ENCODE measurements at places on chromosomes 1 and 21.

GRCh38 chr1:67752306-67752705 is 67.3 kb downstream of the GADD45A start:
- no peak for DNase-seq

GRCh38 chr1:91707114-91707889 is 178.6 kb downstream of the TGFBR3 start:
- DNase-seq = no peak

DNA sequence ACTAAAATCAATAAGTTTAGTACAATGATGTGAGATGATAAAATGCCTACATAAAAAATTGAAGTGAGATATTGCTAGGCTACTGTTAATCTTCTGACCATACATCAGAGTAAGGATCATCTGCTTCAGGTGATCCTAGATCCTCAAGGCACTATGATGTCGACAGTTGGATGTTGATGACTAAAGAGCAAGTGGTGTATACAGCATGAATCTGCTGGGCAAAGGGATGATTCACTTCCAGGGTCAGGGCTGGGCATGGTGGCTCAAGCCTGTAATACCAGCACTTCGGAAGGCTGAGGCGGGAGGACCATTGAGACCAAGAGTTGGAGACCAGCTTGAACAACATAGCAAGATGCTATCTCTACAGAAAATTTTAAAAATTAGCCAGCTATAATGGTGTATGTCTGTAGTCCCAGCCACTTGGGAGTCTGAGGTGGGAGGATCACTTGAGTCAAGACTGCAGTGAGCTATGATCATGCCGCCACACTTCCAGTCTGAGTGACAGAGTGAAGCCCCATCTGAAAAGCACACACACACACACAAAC is 24.6 kb downstream of the NUF2 start:
- DNase-seq = no peak

DNA sequence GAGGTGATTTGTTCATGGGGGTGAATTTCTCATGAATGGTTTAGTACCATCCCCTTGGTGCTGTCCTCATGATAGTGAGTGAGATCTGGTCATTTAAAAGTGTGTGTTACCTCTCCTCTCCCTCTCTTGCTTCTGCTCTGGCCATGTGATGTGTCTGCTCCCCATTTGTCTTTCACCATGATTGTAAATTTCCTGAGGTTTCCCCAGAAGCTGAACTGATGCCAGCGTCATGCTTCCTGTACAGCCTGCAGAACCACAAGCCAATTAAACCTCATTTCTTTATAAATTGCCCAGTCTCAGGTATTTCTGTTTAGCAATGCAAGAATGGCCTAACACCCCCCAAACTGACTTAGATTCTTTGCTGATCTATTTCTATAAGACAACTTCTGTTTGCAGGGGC is 249.4 kb upstream of the B3GALT2 start:
- DNase-seq = no peak

DNA sequence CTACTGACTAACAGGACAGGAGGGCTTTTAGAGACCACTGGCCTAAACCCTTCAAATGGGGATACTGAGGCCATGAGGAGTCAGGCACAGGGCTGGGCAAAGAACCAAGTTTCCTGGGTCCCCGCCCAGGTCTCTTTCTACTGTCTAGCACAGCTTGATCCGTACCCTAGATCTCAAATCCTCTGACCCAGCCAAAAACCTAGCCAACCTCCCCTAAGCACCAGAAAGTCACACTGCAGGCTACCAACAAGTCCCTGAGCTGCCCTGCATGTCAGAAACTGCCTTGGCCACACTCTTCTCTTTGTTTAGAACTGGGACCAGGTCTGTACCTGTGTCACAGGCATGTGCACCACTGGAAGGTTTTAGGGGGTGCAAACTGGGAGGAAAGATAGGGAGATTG is 33.6 kb downstream of the AHDC1 start:
- DNase-seq = no peak

- no peak for DNase-seq
These were observed 25.0 kb downstream of the SLAMF1 start for GRCh38 chr1:160621633-160622413.

DNA sequence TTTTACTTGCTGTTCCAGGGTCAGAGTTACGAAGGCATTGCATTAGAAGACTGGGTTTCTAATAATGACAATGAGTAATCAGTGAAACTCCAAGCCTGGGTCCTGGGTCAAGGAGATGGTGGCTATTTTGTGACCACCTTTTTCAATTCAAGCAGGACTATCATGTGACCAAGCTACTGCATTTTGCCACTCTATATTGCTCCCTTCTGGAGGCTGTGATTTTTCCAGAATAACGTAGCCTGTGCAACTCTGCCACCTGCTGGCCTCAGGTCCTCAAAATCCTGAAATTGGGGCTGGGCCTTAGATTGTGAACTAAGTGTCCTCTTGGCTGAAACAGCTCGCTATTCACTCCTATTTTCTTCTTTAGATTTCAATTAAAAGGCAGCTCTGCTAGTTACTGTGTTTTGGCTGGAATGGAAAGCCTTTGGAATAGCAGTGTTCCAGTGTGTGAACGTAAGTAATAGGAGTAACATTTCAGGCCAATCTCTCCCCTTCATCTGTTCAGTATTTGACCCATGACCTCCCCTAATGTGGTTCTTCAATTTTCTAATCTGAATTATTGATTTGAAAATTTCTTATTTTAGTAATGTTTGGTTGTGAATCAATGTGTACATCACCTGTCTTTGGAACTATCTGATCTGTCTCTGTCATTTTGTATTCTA is 52.9 kb upstream of the CD46 start:
- peak; percentile 73 for DNase-seq

GRCh38 chr21:45335761-45336534 is 48.3 kb upstream of the POFUT2 start:
- DNase-seq = no peak

DNA sequence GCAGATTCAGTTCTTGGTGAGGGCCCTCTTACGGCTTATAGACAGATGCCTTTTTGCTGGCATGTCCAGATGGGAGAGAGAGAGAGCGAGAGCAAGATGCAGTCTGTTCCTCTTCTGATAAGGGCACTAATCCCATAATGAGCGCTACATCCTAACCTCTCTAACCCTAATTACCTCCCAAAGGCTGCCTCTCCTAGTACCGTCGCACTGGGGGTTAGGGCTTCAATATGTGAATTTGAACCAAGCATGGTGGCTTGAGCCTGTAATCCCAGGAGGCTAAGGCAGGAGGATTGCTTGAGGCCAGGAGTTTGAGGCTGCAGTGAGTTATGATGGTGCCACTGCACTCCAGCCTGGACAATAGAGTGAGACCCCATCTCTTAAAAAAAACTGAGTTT is 10.5 kb upstream of the SDE2 start:
- no peak for DNase-seq

GRCh38 chr1:165067829-165068228 is 288.7 kb downstream of the LMX1A start:
- no peak for DNase-seq

- no peak for DNase-seq
These were observed 4.0 kb downstream of the PBX1 start for GRCh38 chr1:164562947-164563520.

GRCh38 chr1:230455291-230455690 is 29.2 kb upstream of the PGBD5 start:
- no peak for DNase-seq

DNA sequence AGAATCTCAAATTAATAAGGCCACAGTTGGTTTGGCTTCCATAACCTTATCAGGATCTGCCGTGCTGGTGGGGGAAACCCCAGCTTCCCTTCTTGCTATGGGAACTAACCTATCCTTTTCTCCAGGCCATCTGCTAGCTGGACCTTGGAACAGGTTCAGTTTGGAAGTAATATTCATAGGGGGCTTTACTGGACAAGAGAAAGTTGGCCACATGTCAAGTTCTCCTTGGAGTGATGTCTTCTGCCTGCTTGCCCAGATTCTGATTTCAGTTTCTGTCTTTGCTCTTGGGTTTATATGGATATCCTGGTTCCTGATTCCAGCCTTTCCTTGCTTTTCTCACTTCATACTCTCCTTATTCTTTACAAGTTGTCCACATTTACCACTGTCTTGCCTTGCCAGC is 279.6 kb downstream of the ASTN1 start:
- DNase-seq = no peak

- DNase-seq = no peak
These were observed 35.9 kb upstream of the CAMK1G start for GRCh38 chr1:209547626-209548025.

GRCh38 chr21:35096959-35097358 is 47.9 kb upstream of the RUNX1 start:
- DNase-seq = no peak

- DNase-seq = no peak
These were observed 23.8 kb upstream of the APP start for GRCh38 chr21:26194326-26194725.

DNA sequence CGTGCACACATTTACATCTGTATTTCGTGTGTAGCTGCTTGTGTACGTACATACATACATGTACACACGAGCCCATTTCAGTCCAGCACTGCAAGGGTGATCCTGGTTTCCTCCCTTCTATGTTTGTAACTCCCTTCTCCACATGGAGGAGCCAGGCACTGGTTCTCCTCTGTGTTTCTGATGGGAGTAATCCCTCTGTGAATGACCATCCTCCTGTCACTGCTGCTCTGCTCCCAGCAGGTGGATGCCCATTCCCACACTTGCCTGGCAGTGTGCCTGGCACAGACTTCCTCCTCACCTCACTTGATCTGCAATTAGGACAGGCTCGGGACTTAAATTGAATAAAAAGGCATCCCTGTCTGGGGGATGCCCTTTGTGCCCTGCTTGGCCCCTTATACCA is 37.1 kb downstream of the TRAPPC10 start:
- DNase-seq = no peak

DNA sequence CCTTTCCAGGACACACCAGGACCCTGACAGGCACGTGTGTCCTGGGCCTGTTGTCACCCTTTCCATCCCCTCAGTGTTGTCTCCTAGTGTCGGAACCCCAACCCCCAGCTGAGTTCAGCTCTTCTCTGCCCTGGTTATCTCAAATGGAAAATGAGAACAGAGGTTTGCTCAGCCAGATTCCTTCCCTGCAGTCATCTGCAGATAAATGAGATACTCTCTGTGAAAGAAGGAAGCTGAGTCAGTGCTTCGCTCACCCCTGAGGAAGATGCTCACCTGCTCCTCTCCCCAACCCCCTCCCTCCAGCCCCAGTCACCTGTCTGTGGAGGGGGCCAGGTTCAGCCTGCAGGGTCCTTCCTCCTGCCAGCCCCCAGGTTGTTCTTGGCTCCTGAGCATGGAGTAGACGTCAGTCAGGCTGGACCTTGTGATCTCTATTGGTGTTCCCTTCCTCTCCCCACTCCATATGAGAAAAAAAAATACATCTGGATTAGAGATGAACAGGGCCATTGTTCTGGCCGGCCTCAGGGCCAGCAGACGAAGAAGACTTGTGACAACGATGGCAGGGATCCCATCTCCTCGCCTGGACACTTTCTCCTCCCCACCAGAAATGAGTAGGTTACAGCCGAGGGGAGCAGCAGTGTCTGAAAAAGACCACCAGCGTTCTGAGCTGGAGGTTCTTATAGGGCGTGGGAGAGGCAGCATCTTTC is 20.9 kb downstream of the PHGDH start:
- DNase-seq = no peak

DNA sequence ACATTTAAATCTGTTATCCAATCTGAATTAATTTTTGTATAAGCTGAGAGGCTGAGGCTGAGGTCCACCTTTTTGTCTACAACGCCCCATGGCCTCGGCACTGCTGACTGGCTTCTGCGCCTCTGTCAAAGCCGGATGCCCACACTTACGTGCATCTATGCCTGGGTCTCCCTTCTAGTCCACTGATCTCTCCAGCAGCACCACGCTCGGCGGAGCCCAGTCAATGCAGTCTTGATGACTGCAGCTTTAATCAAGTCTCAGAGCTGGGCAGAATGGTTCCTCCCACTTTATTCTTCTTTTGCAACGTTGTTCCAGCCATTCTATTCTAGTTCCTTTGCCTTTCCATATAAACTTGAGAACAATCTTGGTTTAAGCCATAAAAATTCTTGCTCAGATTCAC is 9.4 kb downstream of the PRDM15 start:
- DNase-seq = no peak

DNA sequence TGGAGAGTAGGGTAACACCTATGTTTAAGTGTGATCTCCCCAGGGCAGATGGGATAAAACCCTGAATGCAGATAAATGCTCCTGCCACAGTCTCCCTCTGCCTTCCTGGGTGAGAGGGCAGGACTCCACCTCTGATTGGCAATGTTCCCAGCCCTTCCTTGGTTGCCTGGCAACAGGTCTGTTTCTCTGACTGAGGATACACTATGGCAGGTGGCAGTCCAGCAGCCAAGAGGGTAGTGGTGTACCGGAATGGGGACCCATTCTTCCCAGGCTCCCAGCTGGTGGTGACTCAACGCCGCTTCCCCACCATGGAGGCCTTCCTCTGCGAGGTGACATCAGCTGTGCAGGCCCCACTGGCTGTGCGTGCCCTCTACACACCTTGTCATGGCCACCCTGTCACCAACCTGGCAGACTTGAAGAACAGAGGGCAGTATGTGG is at the start of gene DCDC2B:
DCDC2B (plus strand) TSS at position 199 of the 438 bp plus-strand sequence; CDS start at position 204, 5 bp downstream.
- peak; percentile 39 for DNase-seq

DNA sequence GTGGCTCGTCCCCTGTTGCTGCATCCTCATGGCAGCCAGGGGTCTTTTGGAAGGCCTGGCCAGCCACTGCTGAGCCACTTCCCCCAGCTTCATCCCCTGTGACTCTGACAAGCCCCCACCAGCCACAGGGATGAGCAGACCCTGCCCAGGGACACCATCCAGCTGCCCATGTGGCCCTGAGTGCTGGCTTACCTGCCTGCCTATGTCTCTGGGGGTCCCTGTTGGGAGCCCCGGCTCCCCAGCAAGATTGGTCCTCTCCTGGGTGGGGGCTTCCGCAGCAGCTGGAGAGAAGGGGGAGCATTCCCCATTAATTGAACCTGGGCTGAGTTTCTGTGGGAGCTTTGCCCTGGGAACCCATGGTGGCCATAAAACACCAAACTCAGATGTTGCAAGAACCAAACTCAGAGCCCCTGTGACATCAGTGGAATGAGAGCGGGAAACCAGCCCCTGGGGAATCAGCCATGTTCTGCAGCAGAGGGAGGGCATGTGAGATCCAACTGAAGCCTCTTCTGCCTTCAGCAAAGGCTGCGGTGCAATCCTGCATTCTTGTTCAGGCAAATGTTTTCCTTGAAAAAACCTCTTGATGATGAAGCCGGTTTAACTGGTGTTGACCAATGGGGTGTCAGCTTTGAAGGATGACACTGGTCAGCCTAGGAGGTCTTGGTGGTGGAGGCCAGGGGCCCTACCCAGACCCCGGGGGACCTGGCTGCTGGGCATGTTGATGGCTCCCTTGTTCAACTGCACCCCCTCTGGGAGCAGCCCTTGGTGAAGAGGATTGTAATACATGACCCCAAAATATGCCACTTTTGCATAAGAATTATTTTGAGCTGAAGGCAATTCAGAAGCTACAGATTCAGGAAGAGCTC is 28.3 kb upstream of the COL18A1 start:
- no peak for DNase-seq

Measured in HFFc6 (cell line).